NCI-H2081 (cell line): ENCODE measurements at places on chromosomes 5 and 9.

DNA sequence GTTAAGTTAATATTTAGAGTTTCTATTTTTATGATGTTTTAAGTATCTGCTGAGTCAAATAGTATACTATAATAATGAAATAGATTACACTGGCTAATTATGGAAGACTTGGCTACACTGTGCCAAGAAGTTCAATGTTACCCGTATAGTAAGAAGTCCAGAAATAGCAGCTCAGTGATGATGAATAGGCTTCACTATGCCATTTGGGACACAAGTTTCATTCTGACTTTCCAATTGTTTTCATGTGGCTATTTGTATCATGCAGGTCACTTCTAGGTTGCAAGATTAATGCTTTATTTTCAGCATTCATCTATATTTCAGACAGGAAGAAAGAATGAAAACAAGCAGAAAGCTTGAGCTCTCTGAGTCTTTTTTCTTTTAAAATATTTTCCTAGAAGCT, 194.5 kb upstream of the RIOK2 start:
- DNase-seq: no peak

DNA sequence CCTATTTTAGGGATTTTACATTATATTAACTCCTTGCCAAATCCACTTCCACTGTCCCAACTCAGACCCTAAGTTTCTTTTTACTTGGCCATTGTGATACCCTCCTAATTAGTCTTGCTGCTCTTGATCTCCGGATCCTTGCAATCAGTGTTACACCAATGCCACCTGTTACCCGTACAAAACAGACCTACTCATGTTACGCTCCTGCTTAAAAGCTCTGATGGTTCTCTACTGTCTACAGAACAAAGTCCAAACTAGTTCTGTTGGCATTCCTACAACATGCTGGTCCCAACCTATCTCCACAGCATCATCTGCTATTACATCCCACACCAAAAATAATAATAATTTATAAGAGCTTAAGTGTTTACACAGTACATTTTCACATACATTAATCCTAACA, 9.8 kb downstream of the ECPAS start:
- no peak for DNase-seq

DNA sequence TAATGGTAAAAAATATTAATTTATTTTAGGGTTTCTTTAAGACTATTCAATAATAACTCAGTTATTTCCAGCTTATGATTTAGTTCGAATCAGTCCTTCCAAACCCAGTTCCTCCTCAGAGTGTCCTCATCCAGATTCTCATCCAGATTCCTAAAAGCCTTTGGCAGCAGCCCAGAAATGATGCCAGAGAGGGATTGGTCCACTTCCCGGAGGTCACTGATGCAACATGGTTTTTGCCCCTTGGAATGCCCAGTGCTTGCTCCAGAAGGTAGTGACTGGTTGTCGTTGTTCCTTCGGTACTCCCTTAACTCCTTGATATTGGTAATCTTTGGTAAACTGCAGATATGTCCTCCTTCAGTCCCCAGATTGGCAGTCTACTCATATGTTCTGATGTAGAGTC, 493.1 kb upstream of the DMAC1 start:
- DNase-seq: no peak

- peak; percentile 2 for DNase-seq
Observed at GRCh38 chr5:142915813-142916424, 145.7 kb downstream of the ARHGAP26 start.

GRCh38 chr9:6805532-6805931, 47.8 kb downstream of the KDM4C start:
- DNase-seq: no peak

DNA sequence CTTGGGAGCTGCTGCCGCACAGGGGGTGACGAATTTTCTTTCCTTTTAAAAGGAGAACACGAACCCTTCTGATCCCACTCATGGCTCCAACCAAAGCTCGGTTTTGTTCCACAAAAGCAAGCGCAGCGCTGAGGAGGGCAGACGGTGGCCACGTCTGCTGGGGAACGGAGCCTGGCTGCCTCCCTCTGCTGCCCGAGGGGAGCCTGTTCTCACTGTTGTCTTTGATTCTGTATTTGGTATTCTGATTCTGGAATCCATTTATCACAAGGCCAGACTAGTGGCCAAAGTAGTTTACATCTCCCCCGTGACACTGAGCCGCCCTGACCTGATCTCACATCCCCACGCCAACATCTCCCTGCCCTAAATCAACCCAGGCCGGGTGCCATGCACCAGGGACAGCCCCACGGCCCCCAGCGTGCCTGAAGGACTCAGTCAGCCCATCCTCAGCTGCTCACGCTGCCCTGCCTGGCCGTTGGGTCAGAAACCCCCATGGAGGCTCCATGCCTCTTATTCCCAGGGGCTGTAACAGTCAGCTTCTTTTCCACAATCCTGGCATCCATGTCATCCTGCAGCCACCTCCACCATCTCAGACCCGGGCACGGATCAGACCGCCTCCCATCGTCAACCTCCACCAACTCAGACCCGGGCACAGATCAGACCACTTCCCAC, 6.7 kb upstream of the NSMF start:
- no peak for DNase-seq
